Activated T-helper 1 cell treated with anti-CD3 and anti-CD28 coated beads, Interleukin-12 subunit alpha, Interleukin-12 subunit beta, Interleukin-2, Interleukin-4 antibody, amounts not matched to agents 30 ng/mL and 10 ng/mL and 1 ng/mL, durations not matched to agents 14 hours and 24 hours and 36 hours (primary cell): ENCODE measurements at places on chromosomes 16 and 17. TPM values are rescaled to one million over a fixed set of nuclear protein-coding genes. Genes with fewer than 3 reads are reported as not detected.

DNA sequence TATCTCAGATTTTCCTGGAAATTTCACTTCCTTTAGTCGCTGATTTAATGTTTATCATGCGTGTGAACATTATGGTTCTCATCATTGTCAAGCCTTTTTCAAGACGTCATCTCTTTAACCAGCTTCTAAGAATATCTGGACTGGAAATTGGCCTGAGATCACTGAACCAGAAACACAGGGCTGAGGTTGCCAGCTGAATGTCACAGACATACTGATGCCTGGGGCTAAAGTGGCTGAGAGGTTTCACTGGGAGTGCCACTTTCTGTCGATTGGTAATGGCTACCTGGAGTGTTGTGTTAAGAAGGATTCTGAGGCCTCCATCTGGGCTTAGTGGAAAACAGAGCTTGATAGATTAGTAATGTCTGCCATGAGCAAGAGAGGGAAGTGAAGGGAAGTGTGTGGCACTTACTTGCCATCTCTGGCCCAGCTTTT, 54.2 kb downstream of the CRISPLD2 start:
- DNase-seq, result no peak

DNA sequence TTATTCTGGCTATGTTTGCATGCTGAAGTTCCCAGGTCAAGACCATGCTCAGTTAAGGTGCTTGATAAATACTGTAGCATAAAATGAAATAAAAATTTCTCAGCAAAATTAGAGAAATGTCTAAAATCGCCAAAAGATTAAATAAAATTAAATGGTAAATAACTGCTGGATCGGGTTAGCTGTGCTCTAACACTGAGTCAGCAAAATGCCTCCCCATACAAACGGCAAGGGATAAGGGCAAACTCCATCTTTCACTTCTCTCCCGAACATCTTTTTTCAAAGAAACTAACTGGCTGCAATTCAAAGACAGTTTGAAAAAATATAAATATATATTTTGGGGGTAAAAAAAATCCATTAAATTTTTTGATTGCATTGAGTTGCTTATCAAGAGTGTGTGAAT, 162.2 kb upstream of the ZFHX3 start:
- no peak for DNase-seq

DNA sequence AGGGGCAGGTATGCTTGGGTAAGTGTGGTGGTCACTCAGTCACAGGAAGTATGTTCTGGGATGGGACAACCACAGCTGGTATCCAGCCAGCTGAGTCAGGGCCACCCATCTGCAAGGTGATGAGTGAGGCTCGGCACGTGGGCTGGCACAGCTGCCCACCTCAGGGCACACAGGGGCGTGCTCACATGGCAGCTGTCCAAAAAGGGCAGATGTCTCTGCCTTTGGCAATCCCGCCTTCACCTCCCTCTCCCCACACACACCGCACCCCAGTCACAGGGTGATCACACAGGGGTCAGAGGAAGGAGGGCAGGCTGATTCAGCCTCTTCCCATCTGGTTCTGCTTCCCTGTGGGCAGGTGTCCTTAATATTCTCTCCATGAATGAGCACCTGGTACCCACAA, 85.9 kb upstream of the TOB1 start:
- DNase-seq, result no peak

DNA sequence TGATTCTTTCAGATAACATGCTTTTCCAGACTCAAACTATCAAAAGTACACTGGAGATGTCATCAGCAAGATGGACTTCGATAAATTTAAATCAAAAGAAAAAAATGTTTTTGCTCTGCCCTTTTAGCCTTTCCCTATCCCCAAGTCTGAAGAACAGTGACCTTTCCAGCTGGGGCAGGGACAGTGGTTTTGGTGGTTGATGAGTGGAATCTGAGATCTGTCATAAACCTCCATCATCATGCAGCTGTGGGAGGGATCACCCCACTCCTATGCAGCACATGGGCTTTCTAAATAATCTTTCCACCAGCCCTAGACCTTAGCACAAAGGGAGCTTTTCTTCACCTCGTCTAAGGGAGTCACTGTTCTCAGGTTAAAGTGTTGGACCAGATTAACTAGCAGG, 869.5 kb upstream of the SOX9 start:
- no peak for DNase-seq

Gene E4F1
- 35.6 and 37.4 TPM in 2 replicates for total RNA-seq

Gene GPR142
- total RNA-seq, result not detected in 2 replicates
